ENCODE measurements at places on chromosomes 4 and X.

DNA sequence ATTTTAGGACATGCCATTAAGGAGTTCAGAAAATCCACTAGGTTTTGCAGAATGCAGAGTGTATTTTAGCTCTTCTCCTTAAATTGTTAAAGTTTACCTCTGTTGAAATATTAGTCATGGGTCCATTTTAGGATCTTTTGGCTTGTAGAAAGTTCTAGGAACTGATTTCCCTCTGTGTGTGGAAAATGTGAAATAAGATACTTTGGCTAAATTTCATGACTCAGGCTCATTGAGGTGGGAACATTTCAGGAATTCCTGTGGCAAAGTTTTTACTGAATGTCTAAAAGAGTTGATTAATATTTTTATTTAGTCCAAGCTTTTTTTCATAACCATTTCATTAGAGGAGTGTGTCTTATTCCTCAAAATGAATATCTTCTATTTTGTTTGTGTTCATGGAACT is 7.0 kb downstream of the FHIP1A start:
- DNase-seq: no peak

DNA sequence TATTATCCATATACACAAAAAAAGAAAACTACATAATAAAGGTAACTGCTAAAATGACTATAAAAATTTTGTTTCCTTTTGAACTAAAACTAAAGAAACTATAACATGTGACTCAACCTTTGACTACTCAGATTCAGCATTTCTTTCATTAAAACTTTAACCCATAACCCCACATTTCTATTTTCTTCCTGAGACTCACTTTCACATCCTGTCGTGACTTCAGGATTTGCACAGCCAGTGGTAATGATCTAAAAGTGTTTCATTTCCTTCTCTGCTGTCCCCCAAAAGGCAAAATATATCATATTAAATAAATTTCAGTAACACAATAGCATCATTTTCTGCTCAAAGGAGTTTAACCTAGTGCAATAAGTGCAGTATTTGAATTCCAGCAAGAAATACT is 1022.4 kb upstream of the DIAPH2 start:
- DNase-seq: no peak

- DNase-seq: no peak
Measured at GRCh38 chr4:18057821-18058533, 36.4 kb upstream of the LCORL start.

- DNase-seq: no peak
Measured at GRCh38 chr4:114773339-114773738, 174.7 kb downstream of the UGT8 start.

DNA sequence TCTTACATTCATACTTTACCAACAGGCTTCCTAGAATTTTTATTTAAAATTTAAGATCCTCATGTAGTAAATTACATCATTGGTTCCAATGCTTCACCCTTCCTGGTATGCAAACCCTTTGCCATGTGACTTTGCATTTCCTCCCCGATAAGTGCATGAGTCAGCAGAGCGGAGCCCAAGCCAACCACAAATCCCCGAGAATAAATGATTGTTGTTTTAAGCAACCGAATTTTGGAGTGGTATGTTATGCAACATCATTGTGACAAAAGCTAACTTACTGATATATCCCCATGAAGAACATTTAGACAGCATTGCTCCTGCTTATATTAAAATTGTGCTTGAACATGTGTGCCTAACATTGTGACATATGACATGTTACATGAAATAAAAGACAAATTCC is 199.4 kb upstream of the DDX53 start:
- no peak for DNase-seq

GRCh38 chr4:52936729-52937128 is 74.6 kb downstream of the RASL11B start:
- no peak for DNase-seq

DNA sequence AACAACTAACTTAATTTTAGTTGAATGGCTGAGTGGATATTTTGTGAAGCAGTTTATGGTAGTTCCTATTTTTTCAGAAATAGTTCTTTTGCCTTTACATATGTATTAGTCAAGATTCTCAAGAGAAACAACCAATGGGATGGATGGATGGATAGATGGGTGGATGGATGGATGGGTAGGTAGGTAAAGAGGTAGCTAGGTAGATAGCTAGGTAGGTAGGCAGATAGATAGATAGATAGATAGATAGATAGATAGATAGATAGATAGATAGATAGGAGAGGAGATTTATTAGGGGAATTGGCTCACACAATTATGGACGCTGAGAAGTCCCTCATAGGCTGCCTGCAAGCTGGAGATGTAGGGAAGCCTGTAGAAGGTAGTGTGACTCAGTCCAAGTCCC is 74.0 kb upstream of the NUDT6 start:
- DNase-seq: no peak

DNA sequence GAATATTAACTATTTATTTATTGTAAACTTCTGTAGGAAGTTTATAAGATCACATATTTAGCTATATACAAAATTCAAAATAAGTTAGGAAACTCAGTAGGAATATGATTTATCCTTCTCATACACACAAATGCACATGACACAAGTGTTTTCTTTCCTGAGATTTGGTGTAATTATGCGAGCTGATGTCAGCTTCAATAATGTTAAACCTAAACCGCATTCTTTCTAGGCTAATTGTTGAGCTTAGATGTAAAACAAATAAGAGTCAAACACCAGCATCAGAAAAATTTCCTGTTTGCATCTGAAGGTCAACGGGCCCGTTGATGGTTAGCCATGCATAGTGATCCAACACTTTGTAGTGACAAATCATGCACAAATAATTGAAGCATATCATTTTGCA is 30.8 kb downstream of the RASGEF1B start:
- no peak for DNase-seq

GRCh38 chr4:62528874-62529273 is 1328.7 kb downstream of the ADGRL3 start:
- DNase-seq: no peak

DNA sequence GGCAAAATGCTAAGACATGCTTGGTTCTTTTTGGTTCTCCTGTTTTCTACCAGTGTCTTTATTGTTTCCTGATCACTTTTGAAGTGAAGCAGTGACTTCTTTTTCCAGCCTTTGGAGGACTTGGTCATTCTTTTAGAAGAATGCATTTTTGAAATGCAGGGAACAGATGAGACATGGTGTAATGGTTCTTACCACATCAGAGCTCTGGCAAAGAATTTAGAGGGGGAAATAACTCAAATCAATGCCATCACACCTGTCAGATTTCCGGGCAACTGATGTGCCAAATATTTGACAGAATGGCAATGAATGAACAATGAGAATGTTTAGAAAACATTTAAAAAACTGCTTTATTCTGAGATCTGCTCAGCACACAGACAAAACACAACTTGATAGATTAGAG is 519.6 kb downstream of the IQCM start:
- DNase-seq: no peak

DNA sequence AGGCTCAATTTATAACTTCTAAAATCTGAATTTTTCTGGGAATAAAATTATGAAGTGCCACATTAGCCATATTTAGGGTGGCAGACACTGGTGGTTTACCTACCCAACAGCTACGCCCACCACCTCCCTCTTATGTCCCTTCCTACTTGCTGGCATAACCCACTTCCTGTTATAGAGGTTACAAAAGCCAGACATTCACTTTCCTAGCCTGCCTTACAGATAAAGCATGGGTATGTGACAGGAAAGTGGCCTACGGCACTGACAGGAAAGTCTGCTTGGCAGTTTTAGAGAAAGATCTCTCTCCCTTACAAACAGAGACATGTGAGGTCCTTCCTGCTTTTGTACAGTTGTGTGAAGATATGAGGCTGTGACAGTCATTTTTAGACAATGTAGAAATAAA is 12.4 kb downstream of the DDX53 start:
- DNase-seq: no peak

- DNase-seq: no peak
Measured at GRCh38 chr4:86011117-86011516, 348.7 kb downstream of the MAPK10 start.

DNA sequence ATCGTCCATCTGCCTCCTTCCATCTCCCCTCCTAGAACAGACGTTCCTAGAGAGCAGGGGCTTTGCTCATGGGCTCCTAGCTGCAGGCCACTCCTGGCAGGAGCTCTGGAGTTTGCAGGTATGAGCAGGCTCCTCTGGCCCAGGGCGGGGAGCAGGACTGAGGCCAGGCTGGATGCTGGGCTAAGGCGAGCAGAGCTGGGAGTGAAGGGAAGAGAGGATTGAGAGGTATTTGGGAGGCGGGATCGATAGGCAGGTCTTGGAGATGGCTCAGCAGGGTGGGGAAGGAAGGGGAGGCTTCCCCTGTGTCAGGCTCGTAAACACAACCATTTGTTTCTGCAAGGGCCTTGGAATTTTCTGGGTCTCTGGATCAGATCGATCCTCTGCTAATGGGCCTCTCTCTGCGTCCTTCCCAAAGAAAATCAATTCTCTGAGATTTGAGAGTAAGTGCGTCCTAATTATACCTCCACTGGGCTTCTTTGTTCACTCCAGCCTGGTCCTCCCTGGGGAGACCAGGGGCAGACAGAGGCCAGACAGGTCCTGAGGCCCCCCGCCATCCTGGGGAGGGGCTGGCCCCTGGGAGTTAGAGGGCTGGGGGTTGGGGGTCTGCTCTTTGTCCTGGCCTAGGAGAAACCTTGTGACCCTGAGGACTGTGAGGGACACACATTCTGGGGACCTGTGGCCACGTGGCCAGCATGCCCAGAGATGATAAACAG is 94.8 kb upstream of the PSAPL1 start:
- no peak for DNase-seq

- DNase-seq: no peak
Measured at GRCh38 chr4:160831165-160831922, 1332.5 kb downstream of the FSTL5 start.

GRCh38 chr4:16157609-16158503 is 68.4 kb downstream of the TAPT1 start:
- no peak for DNase-seq

DNA sequence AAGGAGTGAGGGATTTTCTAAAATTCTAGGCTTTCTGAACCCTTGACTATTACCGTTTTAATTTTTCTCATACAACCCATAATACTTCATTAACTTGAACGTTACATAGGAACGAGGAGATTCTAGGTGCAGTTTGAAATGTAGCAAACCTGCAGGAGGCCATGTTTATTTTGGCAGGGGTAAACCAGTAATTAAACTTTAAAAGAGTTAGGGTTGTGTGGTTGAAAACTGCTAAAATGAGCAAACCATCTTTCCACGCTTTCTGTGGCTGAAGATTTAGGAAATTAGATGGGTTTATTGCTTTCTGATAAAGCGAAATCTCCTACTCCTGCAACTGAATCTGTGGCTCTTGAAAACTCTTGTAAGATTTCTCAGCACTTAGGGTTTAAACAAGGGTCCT is 1.7 kb downstream of the PHEX start:
- no peak for DNase-seq

DNA sequence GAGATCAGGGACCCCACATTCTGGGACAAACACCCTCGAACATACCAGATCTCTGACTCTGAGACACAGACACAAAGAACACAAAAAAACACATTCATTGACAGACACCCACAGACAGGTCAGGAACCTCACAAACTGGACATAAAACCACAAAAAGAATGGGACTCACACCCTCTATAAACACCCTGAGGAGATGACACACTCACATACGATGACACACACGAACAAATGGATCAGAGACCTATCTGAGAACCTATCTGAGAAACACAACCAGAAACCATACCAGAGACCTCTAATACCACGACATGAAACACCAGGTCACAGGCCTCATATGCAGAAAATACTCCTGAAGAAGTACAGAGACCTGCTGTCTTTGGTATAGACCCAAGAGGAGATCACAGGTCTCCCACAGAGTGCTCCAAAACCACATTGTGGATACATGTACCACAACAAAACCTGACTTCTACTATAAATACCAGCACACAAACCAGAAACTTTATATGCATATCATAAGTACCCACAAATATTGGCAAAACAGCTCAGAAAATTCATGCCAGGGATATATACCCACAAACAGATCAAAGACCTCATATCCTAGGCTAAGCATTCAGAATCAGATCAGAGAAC is 19.5 kb downstream of the SUV39H1 start:
- no peak for DNase-seq

DNA sequence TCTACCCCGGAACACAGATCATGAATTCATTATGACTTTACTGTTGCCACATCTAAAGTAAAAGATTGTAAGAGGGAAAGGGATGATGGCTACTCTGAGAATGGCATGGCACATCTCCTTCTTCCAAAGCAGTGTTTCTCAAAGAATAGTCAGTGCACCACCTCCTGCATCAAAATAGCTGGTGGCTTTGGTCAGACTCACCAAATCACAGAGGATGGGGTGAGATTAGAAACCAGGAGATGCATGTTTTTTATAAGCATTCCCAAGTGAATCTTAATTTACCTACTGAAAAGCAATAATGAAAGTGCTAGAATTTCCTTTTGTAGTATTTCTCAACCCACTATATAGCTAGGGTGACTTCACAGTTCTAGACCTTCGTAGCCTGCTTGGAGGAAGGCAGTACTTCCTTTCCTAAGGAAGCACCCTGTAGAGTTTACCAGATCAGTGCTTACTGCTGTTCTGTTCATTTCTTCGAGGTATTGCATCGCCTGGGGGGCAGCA is 340.8 kb upstream of the KLF3 start:
- DNase-seq: no peak

GRCh38 chr4:24274381-24274941 is 309.9 kb downstream of the DHX15 start:
- no peak for DNase-seq

DNA sequence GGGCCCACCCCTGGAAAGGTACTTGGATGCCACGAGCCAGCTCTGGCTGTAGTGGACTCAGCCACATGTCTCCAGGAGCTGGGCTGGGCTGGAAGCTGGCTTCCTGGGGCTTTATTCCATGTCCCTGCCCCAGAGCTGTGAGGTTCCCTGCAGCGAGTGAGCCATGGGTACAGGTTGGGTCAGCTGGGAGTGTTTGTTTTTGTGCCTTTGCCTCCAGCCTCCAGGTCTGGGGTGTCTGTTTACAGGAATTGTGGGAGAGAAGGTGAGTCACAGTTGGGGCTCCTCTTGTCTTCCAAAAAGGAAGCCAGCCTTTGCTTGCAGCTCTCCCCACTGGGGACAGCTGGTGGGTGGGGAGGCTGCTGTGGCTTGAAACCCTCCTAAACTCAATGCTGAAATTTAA is 21.5 kb downstream of the SORCS2 start:
- DNase-seq: no peak

DNA sequence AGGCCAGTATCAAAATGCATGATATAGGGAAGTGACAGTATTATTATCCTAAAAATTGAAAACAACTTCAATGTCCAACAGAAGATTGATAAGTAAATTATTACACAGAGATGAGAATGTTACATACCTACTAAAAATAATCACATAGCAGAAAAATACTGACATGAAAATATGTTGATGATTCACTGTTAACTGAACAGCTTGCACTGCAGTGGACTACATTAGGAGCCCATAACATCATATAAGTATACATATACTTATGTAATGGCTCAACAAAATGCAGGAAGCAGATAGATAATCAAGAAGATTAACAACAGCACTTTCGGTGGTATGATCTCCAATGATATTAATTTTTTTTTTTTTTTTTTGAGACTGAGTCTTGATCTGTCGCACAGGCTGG is 7.1 kb downstream of the CLOCK start:
- no peak for DNase-seq
